ENCODE measurements at places on chromosomes 1 and 21.

- DNase-seq, result no peak
Observed at GRCh38 chr1:186747661-186748060, 67.4 kb upstream of the PTGS2 start.

DNA sequence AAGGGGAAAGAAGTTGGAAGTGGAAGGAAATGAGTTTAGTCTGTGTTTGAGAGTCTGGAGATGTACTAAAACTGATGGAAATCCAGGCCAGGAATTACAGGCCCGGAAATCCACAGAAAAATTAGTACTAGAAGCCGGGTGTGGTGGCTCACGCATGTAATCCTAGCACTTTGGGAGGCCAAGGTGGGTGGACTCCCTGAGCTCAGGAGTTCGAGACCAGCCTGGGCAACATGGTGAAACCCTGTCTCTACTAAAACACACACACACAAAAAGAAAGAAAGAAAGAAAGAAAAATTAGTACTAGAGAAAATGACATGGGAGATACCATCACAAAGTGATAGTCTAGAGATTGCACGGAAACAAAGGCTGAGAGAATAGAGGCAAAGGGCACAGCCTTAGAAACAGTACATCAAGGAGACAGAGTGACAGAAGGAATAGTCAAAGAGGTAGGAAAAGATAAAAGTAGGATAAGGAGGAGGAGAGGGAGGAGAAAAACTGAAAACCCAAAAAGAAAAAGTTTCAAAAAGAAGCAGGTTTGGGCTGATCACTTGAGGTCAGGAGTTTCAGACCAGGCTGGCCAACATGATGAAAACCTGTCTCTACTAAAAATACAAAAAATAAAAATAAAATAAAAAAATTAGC, 4.8 kb upstream of the TAF13 start:
- DNase-seq, result no peak

GRCh38 chr1:53327182-53327913, 522 bp downstream of the LRP8 start:
- DNase-seq, result no peak

GRCh38 chr21:34031835-34032370, 41.5 kb upstream of the MRPS6 start:
- no peak for DNase-seq

GRCh38 chr1:172342584-172343239, 77.8 kb upstream of the C1orf105 start:
- DNase-seq, result no peak

DNA sequence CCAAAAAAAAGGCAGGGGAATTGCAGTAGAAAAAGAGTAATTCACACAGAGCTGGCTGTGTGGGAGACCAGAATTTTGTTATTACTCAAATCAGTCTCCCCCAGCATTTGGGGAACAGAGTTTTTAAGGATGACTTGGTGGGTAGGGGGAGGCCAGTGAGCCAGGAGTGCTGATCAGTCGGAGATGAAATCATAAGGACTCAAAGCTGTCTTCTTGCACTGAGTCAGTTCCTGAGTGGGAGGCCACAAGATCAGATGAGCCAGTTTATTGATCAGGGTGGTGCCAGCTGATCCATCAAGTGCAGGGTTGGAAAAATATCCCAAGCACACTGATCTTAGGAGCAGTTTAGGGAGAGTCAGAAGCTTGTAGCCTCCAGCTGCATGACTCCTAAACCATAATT, 23.7 kb upstream of the EDARADD start:
- DNase-seq, result no peak

GRCh38 chr1:241336335-241336734, 20.7 kb downstream of the RGS7 start:
- DNase-seq, result peak; percentile 40

DNA sequence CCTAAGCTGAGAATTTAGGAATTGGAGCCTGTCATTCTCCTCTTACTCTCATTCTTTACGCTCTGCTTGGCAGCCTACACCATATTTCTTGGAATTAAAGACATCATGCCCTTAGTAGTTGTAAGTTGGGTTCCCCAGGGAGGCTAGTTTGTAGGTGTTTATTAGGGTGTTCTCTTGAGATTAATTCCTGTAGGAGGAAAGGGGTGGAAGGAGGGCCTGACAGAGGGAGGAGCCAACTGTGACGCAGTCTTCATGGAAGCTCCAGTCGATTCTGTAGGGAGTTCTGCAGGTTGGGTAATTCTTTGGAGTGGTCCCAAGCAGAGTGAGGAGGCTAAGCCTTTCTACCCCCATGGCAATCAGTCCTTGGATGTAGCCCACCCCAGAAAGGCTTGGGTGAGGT, 111.4 kb downstream of the HHAT start:
- DNase-seq, result no peak

DNA sequence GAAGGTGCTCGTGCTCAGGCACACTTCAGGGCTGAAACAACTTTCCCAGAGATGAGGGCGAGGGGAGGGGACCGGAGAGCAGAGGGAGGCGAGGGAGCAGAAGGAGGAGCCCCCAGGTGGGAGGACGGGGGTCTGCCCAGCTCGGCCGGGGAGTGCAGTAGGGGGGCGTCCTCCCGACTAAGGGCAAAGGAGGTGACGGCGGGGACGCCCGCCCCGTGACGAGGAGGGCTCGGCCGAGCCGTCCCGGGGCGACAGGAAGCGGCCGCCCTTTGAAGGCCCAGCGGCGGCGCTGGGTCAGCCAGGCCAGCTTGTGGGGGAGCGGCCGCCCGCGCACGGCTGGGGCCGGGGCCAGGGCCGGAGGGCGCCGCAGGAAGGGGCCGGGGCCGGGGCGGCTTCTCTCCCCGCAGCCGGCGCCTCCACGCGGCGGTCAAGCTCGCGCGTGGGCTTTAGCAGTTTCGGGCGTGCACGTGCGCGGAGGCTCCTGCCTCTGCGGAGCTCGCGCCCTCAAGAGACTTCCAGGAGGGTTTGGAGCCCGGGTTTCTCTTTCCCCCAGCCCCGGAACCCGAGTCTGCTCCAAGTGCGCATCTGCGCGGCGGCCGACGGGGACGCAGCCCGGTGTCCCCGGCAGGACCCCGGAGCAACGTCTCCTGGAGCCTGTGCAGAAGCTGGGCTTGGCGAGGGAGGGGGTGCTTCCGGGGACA, 100.8 kb upstream of the SLC45A1 start:
- no peak for DNase-seq

Measured in HS-5 (cell line).